H9 (cell line): ENCODE measurements at places on chromosomes 3 and 15. TPM values are rescaled to one million over a fixed set of nuclear protein-coding genes. Genes with fewer than 3 reads are reported as not detected.

- no peak overlapping the region for H3K27ac ChIP-seq
- DNase-seq = no peak
- peaks cover 47% of the 10 kb centered on the region for H3K36me3 ChIP-seq
- no peaks in the 10 kb centered on the region for H3K27me3 ChIP-seq
- no peaks in the 10 kb centered on the region; the same call in 1 of the 2 replicates for H3K4me1 ChIP-seq
These were observed 4.7 kb downstream of the AMT start for GRCh38 chr3:49417516-49418120.

DNA sequence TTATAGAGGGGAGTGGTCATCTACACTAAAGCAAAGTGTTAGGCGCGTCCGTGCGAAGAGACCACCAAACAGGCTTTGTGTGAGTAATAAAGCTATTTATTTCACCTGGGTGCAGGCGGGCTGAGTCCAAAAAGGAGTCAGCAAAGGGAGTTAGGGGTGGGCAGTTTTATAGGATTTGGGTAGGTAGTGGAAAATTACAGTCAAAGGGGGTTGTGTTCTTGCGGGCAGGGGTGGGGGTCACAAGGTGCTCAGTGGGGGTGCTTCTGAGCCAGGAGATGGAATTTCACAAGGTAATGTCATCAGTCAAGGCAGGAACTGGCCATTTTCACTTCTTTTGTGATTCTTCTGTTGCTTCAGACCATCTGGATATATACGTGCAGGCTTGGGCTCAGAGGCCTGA, 47.1 kb downstream of the OIP5 start:
- H3K27me3 ChIP-seq = no peaks in the 10 kb centered on the region
- peaks cover 2% of the 10 kb centered on the region; the same call in 1 of the 2 replicates for H3K4me1 ChIP-seq
- peak overlapping the region; percentile 97 for H3K4me3 ChIP-seq
- no peak overlapping the region for H3K27ac ChIP-seq
- DNase-seq = peak; percentile 48
- H3K36me3 ChIP-seq = peaks cover 48% of the 10 kb centered on the region

Gene SLC28A2
- total RNA-seq = not detected in 2 replicates

GRCh38 chr3:3531476-3531875, 267.8 kb upstream of the LRRN1 start:
- DNase-seq = no peak
- H3K27me3 ChIP-seq = no peaks in the 10 kb centered on the region
- H3K27ac ChIP-seq = no peak overlapping the region
- no peaks in the 10 kb centered on the region for H3K36me3 ChIP-seq
- H3K4me1 ChIP-seq = no peaks in the 10 kb centered on the region

- DNase-seq = no peak
- H3K4me3 ChIP-seq = no peak overlapping the region
- H3K36me3 ChIP-seq = peaks cover 6% of the 10 kb centered on the region; the same call in 2 of the 3 replicates
- H3K27ac ChIP-seq = no peak overlapping the region
These were observed 18.9 kb downstream of the RAP2B start for GRCh38 chr3:153180860-153181372.

GRCh38 chr3:98730338-98730737, 32.8 kb upstream of the ST3GAL6 start:
- peaks cover 10% of the 10 kb centered on the region; the same call in 1 of the 2 replicates for H3K27me3 ChIP-seq
- no peaks in the 10 kb centered on the region for H3K4me1 ChIP-seq
- no peaks in the 10 kb centered on the region for H3K36me3 ChIP-seq
- no peak overlapping the region for H3K27ac ChIP-seq
- DNase-seq = no peak
- H3K4me3 ChIP-seq = no peak overlapping the region

GRCh38 chr3:45592830-45593707, 1.5 kb upstream of the LIMD1 start:
- no peak overlapping the region for H3K27ac ChIP-seq
- no peaks in the 10 kb centered on the region for H3K27me3 ChIP-seq
- peaks cover 22% of the 10 kb centered on the region for H3K36me3 ChIP-seq
- DNase-seq = peak; percentile 96
- peak overlapping the region; percentile 55 for H3K4me3 ChIP-seq

GRCh38 chr15:55151631-55152030, 45.1 kb downstream of the RSL24D1 start:
- no peak overlapping the region for H3K4me3 ChIP-seq
- no peaks in the 10 kb centered on the region for H3K36me3 ChIP-seq
- no peak for DNase-seq

GRCh38 chr3:172279191-172279640, 169.0 kb downstream of the GHSR start:
- H3K4me1 ChIP-seq = no peaks in the 10 kb centered on the region
- H3K27ac ChIP-seq = no peak overlapping the region
- no peaks in the 10 kb centered on the region for H3K27me3 ChIP-seq
- no peak for DNase-seq

Gene AADACL2
- not detected in 2 replicates for total RNA-seq

DNA sequence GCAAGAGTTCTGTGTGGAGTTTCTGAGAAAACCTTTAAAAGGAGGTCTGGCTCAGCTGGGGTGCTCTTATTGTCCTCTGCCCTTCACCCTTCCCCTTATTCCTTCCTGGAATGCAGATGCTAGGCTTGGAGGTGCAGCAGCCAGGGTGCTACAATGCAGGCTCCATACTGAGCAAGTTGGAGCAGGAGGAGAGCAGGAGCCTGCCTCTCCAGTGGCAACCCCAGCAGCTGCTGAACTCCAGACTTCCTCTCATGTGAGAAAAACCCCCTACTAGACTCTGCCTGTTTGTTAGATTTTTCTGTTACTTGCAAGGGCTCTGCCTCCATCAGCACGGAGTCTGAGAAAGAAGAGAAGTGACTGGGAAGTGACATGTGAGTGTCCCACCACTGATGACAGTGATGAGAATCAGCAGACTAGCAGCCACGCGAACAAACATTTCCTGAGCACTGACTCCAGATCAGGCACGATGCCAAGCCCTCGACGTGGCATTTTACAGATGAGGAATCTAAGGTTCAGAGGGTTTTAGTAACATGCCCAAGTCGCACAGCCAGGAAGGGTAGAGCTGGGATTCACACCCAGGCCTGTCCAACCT, 16.1 kb upstream of the RARRES1 start:
- no peak for DNase-seq
- no peaks in the 10 kb centered on the region for H3K4me1 ChIP-seq
- no peaks in the 10 kb centered on the region; the same call in 1 of the 3 replicates for H3K36me3 ChIP-seq
- H3K27ac ChIP-seq = no peak overlapping the region
- no peaks in the 10 kb centered on the region for H3K27me3 ChIP-seq

Gene ALG1L2
- 0.94 and 1.2 TPM in 2 replicates for total RNA-seq

Gene IL20RB
- 1.5 TPM in 2 replicates for total RNA-seq

Gene SV2B
- total RNA-seq = 0.07 TPM in 1 of 2 replicates, not detected in the other

Gene PLSCR5
- total RNA-seq = not detected in 2 replicates

DNA sequence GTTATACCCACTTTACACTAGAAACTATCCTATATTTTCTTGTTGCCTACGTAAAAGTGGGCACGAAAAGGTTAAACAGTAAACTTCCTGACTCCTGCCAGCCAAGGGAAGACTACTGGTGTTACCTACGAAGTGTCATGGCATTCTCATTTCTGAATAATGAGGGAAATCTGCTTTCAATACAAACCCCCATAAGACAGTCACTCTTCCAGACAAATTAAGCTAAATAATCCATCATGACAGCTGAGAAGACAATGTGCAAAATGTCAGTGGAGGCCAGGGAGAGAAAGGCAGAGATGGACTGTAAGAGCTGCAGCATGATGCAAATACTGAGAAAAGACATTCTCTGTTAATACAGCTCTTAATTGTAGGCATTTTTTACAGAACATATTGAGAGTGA, 136.5 kb downstream of the SERPINI1 start:
- no peak overlapping the region for H3K27ac ChIP-seq
- H3K36me3 ChIP-seq = peaks cover 6% of the 10 kb centered on the region; the same call in 1 of the 2 replicates
- H3K27me3 ChIP-seq = no peaks in the 10 kb centered on the region
- peaks cover 4% of the 10 kb centered on the region; the same call in 1 of the 2 replicates for H3K4me1 ChIP-seq
- no peak for DNase-seq

Gene CPB1
- total RNA-seq = not detected in 2 replicates

GRCh38 chr3:190012784-190013183, 107.9 kb downstream of the P3H2 start:
- H3K27ac ChIP-seq = peak overlapping the region; percentile 39
- no peak overlapping the region for H3K4me3 ChIP-seq
- peaks cover 11% of the 10 kb centered on the region for H3K4me1 ChIP-seq
- no peak for DNase-seq
- H3K27me3 ChIP-seq = no peaks in the 10 kb centered on the region
- H3K36me3 ChIP-seq = peaks cover 8% of the 10 kb centered on the region; the same call in 1 of the 2 replicates

Gene ZNF620
- total RNA-seq = 27.1 and 27.5 TPM in 2 replicates

GRCh38 chr3:39809995-39810595, 686 bp downstream of the MYRIP start:
- peak overlapping the region; percentile 96 for H3K4me3 ChIP-seq
- H3K4me1 ChIP-seq = peaks cover 5% of the 10 kb centered on the region; the same call in 1 of the 2 replicates
- peak; percentile 43 for DNase-seq

GRCh38 chr3:95134693-95135413, 1072.0 kb downstream of the NSUN3 start:
- no peak overlapping the region for H3K4me3 ChIP-seq
- no peaks in the 10 kb centered on the region for H3K27me3 ChIP-seq
- DNase-seq = no peak
- no peak overlapping the region for H3K27ac ChIP-seq

Gene CACNA1D
- total RNA-seq = 1.9 and 3.5 TPM in 2 replicates

DNA sequence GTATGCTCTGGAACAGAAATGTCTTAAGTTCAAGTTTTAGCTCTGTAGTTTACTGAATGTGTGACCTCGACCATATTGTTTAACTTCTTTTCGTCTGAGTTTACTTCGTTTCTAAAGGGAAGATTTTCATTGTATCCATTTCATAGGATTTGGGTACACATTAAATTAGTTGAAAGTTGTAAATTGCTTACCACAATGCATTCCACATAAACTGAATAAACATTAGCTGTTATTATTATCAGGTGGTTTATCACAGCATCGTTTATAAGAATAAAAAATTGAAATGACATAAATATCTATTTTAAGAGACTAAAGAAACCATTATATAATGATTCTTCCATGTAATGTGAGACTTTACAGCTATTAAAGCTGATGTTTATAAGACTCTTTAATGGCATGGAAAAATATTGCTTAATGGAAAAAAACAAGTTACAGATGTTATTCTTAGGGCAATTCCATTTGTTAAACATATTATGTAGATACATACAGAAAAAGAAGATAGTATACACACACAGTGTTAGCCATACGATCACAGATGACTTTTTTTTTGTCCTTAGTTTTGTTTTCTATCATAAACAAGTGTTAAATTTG, 342.3 kb upstream of the SGO1 start:
- no peak overlapping the region for H3K4me3 ChIP-seq
- H3K4me1 ChIP-seq = no peaks in the 10 kb centered on the region
- DNase-seq = no peak
- no peaks in the 10 kb centered on the region for H3K36me3 ChIP-seq
- no peaks in the 10 kb centered on the region for H3K27me3 ChIP-seq
- no peak overlapping the region for H3K27ac ChIP-seq

- H3K27me3 ChIP-seq = no peaks in the 10 kb centered on the region
- no peak overlapping the region for H3K4me3 ChIP-seq
- H3K27ac ChIP-seq = no peak overlapping the region
- 0 out of 2 replicates have a peak, but pooled peaks cover 3% of the 10 kb centered on the region for H3K4me1 ChIP-seq
- H3K36me3 ChIP-seq = no peaks in the 10 kb centered on the region
These were observed 46.1 kb upstream of the RASGRP1 start for GRCh38 chr15:38610748-38611147.

DNA sequence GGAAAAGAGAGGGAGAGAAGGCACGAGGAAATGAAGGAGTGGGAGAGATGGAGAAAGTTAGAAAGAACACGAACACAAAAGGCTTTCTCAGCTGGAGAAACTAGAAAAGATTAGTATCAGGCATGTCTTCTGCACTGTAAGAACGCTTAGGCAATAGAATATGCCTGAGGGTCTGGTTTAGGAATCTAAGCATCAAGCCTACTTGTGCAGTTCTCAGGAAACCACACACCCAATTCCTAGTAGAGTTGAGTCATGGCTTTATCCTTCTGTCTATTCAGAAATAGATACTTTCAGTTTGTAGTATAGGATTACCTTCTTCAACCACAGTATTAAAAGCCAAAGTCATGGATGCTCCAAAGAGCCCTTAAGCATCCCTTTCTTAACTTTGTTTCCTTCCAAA, 969.4 kb downstream of the NTRK3 start:
- H3K4me1 ChIP-seq = no peaks in the 10 kb centered on the region
- no peaks in the 10 kb centered on the region for H3K27me3 ChIP-seq
- DNase-seq = no peak

DNA sequence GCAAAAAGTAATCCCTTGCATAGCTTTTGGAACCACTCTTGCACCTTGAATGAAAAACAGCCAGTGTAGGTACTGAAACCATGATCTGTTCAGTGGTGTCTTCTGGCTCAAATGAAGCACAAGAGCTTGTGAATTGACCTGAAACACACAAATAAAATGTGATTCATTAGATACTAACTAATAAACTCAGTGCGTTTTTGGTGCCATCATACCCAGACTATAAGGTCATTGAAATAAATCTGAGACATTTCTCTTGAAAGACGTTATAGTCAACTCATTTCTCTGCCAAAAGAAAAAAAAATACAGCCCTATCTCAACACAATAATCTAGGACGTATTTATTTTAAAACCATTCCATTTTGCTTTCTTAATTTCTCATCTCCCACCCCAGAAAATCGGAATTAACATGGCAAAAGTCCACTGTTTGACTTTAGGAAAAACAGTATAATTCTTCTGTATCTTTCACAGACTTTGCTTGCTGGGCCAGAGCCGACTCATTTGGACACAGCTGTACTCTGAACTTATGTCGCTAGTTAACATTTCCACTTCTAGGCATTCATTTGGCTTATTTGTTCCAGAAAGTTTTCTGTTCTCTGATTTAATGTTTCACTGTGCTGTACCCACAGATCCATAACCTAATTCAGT, 284.9 kb upstream of the TBL1XR1 start:
- H3K36me3 ChIP-seq = peaks cover 15% of the 10 kb centered on the region
- H3K4me3 ChIP-seq = no peak overlapping the region
- no peak overlapping the region for H3K27ac ChIP-seq
- no peak for DNase-seq
- no peaks in the 10 kb centered on the region for H3K27me3 ChIP-seq

DNA sequence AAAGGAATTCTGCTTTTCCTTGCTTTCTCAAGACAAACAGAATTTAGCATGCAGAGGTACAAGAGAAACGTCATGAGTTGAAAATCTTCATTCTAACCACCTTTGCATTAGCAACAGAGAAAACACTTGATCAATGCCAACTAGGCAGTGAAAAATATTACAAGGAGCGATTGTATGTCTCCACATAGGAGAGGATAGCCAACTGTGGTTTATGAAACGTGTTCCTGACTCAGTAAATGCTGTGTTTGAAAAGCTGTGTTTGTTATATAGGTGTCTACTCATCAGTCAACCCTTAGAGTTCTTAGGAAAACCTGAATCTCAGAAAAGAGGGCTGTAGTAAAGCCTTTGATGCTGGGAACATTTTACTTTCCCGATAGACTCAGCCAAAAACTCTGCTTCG, 102.4 kb downstream of the FRMD4B start:
- no peak overlapping the region for H3K4me3 ChIP-seq
- no peaks in the 10 kb centered on the region for H3K27me3 ChIP-seq
- H3K36me3 ChIP-seq = peaks cover 3% of the 10 kb centered on the region; the same call in 1 of the 2 replicates
- no peak overlapping the region for H3K27ac ChIP-seq
- DNase-seq = no peak

GRCh38 chr3:153215966-153216365, 53.9 kb downstream of the RAP2B start:
- H3K36me3 ChIP-seq = no peaks in the 10 kb centered on the region
- H3K4me3 ChIP-seq = no peak overlapping the region
- H3K27me3 ChIP-seq = no peaks in the 10 kb centered on the region
- H3K4me1 ChIP-seq = no peaks in the 10 kb centered on the region; the same call in 1 of the 2 replicates
- no peak for DNase-seq

Gene CYP19A1
- not detected in 2 replicates for total RNA-seq

- DNase-seq = no peak
- no peaks in the 10 kb centered on the region; the same call in 1 of the 2 replicates for H3K4me1 ChIP-seq
- H3K27me3 ChIP-seq = no peaks in the 10 kb centered on the region
These were observed 2.3 kb upstream of the CCR8 start for GRCh38 chr3:39327053-39327745.
